Cortex of kidney (tissue), 1 donor: ENCODE measurements at places on chromosomes 16 and 17.

- no peak for DNase-seq
These were observed 361.6 kb downstream of the GRIN2A start for GRCh38 chr16:9820476-9821246.

DNA sequence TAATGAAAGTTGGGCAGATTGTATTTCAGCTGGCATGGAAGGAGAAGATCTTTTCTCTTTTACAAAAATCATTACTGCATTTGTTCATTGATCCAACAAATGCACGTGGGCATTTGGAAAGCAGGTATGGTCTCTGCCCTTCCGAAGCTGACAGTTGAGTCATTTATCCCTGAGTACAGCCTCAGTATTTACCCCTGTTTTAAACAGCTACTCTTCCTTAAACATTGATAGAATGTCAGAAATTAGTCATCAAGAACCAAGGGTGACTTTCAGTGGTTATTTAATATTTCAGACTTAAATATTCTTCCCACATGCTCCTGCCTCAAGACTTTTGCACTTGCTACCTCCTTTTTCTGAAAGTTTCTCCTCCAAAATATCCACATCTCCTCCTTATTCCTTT lies 226.7 kb upstream of the HSBP1 start:
- no peak for DNase-seq

DNA sequence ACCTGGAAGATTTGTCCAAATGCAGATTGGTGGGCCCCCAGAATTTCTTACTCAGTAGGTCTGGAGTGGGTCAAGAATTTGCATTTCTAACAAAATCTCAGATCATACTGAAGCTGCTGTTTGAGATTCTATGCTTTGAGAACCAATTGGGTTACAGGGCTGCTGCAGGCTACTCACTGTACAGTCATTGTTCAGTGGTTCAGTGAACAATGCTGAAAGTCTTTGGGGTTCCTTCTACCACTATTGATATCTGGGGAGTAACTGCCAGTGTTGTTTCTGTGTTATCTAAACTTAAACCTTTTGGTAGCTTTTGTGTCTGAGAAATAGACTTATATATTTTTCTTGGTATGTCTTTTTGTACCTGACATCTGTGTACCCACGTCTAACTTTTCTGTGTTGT lies 187.5 kb downstream of the TANC2 start:
- DNase-seq = no peak

DNA sequence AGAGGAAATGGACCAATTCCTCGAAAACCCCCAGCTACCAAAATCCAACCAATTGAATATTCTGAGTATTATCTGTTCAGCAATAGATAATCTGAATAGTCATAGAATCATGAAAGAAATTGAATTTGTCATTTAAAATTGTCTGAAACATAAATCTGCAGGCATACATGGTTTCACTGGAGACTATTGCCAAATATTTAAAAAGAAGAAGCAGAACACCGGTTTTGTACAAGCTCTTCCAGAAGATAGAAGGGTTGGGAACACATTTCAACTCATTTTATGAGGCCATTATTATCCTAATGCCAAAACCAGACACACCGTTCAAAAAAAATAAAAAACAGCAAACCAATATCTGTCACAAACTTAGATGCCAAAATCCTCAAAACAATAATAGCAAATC lies 195.5 kb downstream of the RPTOR start:
- no peak for DNase-seq

GRCh38 chr17:78023042-78023441 lies 64.5 kb downstream of the TNRC6C start:
- DNase-seq = no peak

GRCh38 chr16:49716339-49716934 lies 139.5 kb downstream of the ZNF423 start:
- no peak for DNase-seq

DNA sequence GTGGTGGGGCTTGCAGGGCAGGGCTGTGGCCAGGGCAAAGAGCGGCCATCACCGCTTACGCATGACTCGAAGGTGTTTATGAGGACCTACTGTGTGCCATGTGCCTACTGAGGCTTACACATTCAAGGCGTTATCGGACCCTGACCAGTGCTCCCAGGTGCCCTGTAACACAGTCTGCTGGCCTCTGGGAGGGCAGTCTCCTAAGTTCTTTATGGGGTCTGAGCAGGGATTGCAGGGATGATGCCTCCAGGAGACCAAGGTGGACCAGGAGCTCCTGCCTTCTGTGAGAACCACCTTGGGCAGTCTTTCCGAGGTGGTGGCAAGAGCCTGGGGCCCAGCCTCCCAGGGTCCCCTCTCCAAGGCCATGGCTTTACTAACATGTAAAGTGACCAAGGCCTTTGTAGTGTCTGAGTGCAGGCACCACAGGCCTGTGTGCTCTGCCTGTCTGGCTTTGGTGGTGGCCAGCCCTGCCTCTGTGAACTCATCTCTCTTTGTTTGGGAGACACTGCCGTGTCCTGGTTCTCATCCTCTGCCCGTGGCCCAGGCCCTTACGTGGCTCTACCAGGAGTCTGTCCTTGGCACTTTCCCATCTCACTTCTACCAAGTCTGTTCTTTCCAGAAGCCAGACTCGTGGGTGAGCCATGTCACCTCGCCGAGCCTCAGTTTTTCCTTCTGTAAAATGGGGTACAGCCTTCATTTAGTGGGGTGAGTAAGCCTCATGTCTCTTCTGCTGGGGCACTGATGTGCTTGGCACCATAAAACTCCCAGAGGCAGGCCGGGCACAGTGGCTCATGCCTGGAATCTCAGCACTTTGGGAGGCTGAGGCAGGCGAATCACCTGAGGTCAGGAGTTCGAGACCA lies 3.4 kb upstream of the SYNGR2 start:
- no peak for DNase-seq
